Right hindlimb (tissue), 1 donor: ENCODE measurements at places on chromosomes 2 and 18.

DNA sequence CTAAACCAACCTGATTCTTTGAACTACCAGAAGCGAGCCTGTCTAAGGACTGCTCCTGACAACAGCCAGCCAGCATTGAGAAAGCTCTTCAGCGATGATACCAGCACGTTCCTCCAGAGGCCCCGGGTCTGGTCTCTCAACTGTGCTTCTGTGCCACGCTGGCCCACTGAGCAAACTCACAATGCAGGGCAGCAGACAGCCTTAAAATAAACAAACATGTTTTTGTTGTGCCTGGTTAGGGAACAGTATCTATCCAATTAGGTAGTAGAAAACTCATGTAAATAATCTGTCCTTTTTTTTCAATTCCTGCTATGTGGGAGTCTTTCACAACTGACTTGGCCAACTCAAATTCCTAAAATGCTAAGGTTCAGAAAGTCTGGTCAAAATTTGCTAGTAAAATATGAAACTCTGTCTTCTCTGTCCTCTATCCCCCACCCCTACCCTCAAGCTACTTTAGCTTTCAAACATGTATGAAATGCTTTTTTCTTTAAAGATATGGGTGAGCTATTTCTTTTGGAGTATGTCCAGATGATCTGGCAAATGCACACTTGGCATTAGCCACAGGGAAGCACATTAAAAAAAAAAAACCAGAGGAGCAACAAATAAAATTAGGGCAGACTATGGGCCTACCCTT lies 21.4 kb upstream of the EML4 start:
- no peak for DNase-seq

DNA sequence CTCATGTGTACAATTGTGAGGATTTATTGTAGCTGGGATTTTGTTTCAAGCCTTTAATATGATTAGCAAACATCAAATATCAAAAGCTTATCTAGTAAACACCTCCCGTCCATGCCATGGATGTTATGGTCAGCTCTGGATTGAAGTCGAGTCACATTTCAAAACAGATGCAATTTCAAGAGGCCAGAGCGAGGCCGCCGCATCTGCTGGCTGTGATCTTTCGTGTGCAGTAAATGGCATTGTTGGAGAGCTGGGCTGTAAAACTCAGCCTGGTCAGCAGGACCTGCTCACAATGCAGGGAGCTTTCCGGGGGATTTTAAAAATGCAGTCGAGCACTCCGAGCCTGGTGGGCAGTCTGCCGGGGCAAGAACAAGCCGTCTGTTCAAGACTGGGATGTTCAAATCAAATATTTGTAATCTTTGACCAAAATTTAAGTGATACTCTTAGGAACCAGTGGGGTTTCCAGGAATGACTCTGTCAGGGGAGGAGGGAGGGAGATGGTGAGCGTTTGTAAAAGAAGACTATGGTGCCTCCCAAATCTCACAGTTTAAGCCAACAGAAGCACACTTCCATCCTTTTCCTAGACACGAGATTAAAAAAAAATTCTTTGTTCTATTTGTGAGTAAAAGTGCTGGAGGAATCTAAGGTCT lies 97.6 kb downstream of the MYCN start:
- DNase-seq = no peak

DNA sequence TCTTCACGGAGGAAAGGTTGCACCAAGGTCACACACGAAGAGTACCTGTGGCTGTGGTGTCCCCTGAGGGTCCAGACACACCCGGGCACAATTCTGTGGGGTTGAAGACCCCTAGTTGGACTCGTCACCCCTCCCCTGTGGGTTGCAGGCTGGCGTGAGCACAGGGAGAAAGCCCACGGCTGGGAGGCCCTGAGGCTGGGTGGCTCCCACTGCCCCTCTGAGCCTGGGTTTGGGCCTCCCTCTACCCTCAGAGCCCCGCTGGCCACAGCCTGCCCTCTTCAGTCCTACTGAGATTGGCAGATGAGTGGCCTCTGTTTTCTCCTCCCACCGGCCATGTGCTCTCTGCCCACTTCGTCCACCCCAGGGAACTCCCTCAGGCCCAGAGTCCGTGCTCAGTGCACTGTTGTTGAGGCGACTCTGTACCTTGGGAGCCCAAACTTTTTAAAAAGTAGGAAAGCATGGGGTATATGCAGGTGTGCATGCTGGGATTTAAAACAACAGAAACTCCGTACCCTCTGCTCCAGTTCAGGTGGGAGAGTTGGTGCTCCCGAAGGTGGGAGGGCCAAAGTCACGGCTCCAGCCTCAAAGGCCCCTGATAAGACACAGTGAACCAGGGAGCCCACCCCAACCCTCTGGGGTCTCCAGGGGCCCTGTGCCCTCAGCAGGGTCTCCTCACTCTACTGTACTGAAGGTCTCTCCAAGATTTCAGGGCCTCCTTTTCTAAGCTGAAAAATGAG lies 19.1 kb downstream of the RAMP1 start:
- no peak for DNase-seq

DNA sequence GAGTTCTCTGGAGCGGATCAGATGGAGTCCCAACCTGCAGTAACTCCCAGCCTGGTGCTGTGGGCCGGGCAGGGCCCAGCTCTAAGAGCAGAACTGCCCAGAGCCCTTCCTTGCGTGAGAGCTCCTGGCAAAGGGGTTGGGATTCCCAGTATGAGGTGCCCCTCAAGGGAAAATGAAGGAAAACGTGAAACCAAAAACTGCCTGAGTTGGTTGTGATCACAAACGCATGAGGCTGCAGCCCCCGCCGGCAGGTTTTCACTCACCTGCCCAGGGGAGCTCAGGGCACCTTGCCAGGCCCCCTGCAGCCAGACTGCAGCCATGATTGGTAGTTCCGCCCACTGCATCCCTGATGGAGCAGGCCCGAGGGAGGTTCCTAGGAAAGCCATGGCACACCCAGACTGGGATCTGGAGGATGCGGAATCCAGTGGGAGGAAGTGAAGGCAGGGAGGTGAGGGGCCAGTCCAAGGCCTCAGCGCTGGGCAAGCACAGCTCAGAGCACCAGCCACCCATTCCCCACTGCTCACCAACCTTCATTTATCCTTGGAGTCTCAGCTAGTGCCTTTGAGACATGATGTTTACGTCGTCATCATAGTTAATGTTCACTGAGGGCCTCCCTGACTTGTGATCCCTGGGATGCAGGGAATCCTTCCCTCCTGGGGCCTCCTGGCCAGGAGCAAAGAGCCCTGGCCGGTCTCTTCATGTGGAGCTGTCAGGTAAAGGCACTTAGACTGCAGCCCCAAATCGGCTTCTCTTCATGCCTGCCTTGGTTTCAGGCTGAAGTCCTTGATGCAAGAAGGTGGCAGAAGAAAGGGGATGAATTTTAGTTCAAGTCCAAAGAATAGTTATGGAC lies 103.2 kb downstream of the INHBB start:
- DNase-seq = no peak

DNA sequence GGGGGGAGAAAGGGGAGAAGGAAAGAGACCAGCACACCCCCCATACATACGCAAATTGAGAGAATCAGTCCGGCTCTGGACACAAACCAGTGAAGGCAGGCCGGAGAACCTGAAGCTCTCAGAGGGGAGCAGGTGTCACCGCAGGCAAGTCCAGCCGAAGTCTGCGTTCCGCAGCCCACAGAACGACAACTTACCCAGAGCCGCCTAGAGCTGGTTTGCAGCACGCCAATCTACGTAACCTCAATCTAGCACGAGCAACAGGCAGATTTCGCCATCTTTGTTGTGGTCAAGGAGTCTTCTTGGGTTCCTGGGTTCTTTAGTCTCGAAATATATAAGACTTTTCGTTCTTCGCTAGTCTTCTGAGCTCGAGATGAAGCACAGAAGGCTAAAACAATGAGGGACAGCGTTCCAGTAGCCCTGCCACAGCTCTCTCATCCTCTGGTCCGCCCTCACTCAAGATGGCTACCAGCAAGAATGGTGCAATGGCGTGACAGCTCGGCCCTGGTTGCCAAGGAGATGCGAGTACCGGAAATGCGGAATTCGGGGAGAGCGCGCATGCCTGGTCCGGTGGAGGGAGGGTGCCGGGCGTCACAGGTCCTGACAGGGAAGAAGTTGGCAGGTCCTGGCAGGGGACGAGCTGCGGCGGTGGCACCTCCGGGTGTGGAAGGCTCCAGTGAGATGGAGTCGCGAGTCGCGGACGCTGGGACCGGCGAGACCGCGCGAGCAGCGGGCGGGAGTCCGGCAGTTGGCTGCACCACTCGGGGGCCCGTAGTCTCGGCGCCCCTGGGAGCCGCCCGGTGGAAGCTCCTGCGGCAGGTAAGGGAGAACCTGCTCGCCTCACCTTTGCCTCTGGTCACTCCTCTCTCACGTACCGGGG lies at the start of the genes CAMKMT and PREPL:
Gene CAMKMT, plus strand, starts transcription at position 618 of the 877 bp plus-strand sequence.
Gene PREPL, minus strand, starts transcription at position 165 of the 877 bp plus-strand sequence. CDS start 15,152 bp downstream, outside the sequence.
- DNase-seq = peak; percentile 98

GRCh38 chr18:65815506-65815905 lies 64.7 kb downstream of the CDH7 start:
- DNase-seq = no peak

DNA sequence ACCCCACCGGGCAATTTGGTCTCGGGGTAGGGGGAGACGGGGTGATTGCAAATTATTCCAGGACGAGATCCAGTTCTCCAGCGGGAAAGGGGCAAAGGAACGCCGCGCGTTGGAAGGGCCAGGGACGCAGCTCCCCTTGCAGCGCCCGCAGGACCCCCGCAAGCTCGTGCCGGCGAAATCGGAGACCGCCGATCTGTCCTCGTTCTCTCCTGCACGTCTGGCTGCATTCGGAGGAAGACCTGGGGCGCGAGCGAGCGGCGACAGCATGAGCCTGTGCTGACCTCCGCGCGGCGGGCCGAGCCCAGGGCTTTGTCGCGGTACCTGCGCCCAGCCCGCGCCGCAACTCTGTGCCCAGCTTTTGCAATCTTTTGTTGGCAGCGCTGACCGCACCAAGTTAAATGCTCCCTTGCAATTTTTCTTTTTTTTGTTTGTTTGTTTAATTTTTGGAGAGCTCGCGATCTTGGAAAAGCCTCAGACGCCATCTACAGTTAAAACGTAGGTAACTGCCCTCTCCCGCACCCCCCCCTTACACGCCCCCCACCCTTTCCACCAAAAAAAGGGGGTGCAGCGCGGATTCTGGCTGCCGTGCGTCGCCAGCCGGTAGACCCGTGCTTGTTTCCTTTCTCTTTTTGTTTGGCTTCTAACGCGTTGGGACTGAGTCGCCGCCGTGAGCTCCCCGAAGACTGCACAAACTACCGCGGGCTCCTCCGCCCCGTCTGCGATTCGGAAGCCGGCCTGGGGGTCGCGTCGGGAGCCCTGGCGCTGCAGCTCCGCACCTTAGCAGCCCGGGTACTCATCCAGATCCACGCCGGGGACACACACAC lies 667 bp downstream of the TRIB2 start:
- peak; percentile 78 for DNase-seq

- DNase-seq = no peak
These were observed 439.6 kb upstream of the REG3G start for GRCh38 chr2:78585871-78586270.

- no peak for DNase-seq
These were observed 76.7 kb upstream of the ACAA2 start for GRCh38 chr18:49890041-49890440.

DNA sequence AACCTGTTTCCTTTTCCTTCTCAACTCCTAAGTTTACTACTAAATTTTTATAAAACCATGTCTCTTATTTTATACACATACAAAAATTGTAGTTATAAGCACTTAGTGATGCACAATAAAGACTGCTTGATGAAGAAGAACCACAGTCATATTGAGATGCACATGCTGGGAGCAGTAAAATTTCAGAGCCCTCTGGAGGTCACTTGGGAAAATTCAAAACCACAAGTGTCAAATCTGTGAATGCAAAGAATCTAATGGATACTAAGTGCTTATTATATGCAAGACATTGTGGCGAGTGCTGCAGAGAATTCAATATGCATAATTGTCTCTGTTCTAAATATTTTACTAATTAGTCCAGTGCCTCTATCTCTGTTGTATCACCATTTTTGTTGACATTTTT lies 180.5 kb downstream of the VWC2L start:
- DNase-seq = no peak

- DNase-seq = no peak
These were observed 372.8 kb upstream of the RND3 start for GRCh38 chr2:150860301-150860700.

DNA sequence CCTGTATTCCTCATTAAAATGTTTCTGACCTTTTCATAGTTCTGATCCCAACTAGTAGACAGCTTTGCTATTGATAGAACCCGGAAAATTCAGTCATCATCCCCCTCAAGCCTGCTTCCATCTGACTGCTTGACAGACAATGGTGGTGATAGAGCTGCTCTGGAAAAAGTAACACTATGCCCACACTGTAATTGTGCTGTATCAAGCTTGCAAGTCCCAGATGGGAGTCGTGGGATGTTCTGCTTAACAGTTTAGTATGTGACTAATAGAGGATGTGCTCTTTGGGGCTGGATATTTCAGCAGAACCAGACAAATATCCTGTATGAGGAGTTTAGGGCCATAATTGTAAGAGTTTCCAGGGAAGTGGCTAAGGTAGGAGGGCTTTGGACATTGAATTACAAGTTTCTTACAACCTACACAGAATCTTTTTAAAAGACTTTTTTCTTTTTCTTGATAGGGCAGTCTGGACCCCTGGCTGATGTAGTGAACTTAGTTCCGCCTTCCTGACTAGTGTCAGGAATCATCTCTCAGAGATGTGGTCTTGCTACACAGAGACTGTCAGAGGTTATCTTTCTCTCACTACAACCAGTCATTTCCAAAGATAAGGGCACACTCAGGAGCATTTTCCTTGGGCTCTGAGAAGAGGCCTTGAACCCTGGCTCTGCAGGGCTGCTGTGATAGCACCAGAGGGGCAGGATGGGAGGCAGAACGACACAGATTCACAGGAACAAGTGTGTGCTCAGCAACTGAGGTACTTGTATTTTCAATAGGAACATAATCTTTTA lies 158.0 kb upstream of the RBMS1 start:
- DNase-seq = no peak

DNA sequence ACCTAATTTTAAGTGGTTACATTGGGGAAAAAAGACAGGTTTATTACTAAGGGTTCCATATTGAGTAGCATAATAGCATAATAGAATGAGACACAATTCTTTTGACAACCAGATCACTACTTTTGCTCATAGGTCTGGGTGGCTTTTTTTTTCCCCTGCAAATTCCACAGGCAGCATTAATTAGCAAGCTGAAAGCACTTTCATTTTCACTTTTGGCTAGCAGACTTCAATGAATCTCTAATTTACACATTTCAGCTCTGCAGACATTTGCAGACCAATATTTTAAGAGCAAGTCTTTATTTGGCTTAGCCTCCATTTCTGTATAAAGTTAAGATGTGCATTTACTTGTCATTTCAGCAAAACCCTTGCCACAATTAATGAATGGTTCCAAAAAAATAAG lies 185.5 kb downstream of the NOL4 start:
- no peak for DNase-seq

GRCh38 chr2:190663348-190663747 lies 14.5 kb downstream of the NAB1 start:
- DNase-seq = no peak

DNA sequence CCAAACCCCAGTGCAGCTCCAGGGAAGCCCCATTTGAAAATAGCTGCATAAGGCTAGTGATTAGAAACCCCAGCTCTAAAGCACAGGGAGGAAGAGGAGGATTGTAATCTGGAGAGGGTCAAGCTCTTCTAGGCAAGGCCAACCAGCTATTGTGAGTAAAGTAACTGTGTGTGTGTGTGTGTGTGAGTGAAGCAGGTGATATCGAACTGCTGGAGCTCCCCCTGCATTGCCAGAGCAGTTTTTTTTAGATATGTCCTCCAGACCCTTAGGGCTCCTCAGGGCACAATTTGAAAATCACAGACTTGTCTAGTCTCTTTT lies 177.4 kb upstream of the NABP1 start:
- DNase-seq = peak; percentile 33
